ENCODE measurements at places on chromosomes 1 and 21. TPM values are rescaled to one million over a fixed set of nuclear protein-coding genes. Genes with fewer than 3 reads are reported as not detected.

RCSD1 gene
- 0.05 TPM for total RNA-seq

FCAMR gene
- not detected for total RNA-seq

OR14K1 gene
- total RNA-seq = not detected

ACTL8 gene
- 1.5 TPM for total RNA-seq

KRTAP10-2 gene
- total RNA-seq = not detected

NUAK2 gene
- 35.2 TPM for total RNA-seq

SLC30A2 gene
- total RNA-seq = 0.10 TPM

FCRL6 gene
- total RNA-seq = not detected

AMIGO1 gene
- total RNA-seq = 1.1 TPM

CYP4A11 gene
- not detected for total RNA-seq

ASTN1 gene
- total RNA-seq = not detected

IFI44L gene
- total RNA-seq = 0.09 TPM

LRRC7 gene
- not detected for total RNA-seq

HSPB7 gene
- total RNA-seq = not detected

PER3 gene
- total RNA-seq = 0.91 TPM

OR2T35 gene
- not detected for total RNA-seq

ITGB2 gene
- total RNA-seq = 0.55 TPM

KDM1A gene
- total RNA-seq = 87.4 TPM

RGS21 gene
- not detected for total RNA-seq

MTARC2 gene
- total RNA-seq = 14.8 TPM

OXCT2 gene
- 0.55 TPM for total RNA-seq

RIPPLY3 gene
- 0.62 TPM for total RNA-seq

CHIA gene
- total RNA-seq = not detected

CFHR3 gene
- 0.10 TPM for total RNA-seq
